ENCODE measurements at places on chromosomes 4 and X.

GRCh38 chr4:48109413-48110263, 24.4 kb downstream of the TXK start:
- DNase-seq: no peak

DNA sequence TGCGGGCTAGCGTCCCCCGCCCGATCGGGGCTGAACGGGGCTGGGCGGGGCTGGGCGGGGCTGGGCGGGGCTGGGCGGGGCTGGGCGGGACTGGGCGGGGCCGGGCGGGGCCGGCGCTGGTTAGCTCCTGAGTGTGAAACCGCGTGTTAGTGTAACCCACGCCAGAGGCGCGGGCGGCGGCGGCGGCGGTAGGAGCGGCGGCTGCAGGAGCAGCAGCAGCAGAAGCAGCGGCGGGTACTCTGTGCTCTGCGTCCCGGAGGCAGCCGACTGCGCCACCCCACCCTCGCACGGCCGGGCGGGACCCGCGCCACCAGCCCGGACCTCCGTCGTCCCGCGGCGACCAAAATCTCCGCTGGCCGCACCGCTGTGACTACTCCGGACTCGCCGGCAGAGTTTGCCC, 128.1 kb downstream of the LAS1L start:
- DNase-seq: no peak

DNA sequence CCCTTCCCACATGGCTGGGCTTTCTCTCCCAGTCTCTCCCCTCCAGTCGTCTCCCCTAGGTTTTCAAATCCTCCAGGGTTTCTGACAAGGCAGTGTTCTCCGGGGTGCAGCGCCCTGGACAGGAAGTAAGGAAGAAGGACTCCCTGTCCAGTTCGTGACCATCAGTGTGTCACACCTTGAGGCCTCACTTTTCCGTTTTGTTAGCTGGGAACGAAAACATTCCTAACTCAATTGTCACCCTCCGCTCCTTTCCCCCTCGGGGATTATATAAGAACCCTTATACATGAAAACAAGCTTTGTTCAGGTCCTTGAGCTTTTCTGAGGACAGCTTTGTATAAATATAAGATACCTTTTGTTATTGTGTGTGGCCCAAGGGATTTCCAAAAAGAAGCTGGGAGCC, 92.1 kb downstream of the KDR start:
- DNase-seq: no peak

- no peak for DNase-seq
Measured at GRCh38 chr4:11585506-11585905, 156.8 kb upstream of the HS3ST1 start.

- no peak for DNase-seq
Measured at GRCh38 chr4:67465763-67466052, 79.6 kb downstream of the CENPC start.

GRCh38 chr4:182616476-182616875, 300.7 kb downstream of the DCTD start:
- DNase-seq: no peak

DNA sequence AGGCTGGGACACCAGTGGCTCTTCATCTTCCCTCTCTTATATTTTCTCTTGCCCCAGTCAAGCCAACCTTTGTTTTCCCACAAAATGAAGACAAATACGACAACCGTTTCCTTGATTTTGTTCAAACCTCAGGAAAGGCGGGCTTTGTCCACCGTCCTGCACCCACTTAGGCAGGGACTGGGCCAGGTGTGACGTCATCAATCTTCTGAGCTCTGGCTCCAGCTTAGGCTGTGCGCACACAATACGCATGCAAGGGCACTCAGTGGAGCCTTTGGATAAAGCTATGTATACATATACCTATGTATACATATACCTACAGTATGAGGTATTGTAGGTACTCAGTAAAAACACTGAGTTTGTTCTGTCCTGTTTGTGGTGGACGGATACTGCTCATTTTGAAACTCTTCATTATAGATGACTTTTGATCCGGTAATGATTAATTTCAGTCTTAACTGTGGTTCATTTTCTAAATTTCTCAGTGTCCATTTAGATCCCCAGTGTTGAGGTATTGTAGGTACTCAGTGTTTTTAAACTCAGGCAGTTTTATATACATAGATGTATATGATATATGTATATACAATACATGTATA, 194.9 kb downstream of the MGST2 start:
- DNase-seq: no peak

- DNase-seq: no peak
Measured at GRCh38 chrX:13854003-13854402, 37.1 kb upstream of the GPM6B start.

DNA sequence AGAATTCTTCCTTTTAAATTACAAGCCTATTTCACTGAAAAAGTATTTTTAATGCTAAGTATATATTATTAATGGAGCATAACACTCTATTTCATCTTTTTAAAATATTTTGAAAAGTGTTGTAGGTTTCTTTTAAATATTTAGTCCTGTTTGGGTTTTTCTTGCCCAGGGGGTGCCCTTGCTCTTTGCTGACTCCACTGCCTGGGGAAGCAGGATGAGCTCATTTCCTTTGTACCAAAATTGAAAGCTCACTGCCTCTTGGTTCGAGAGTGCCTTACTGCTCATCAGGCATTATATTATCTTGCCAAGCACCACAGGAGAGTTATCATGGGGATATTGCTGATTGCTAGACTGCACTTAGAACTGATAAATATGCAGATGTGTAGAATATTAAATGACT, 819.2 kb downstream of the PCDH18 start:
- no peak for DNase-seq

DNA sequence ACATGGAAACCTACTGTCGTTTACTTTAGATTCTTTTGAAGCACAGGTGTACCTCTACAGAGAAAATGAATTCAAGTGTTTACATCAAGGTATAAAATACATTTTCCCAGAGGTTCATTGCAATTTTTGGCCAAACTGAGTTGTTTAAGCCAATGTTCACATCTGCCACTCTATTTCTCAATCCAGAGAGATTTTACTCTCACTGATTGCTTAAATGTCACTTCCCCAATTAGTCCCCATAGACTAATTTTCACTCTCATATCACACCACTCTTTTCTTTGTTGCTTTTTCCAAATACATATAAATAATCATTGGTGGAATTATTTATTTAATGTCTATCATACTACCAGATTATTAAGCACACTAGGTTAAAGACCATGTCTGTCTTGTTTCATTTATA, 271.8 kb downstream of the PPP3CA start:
- no peak for DNase-seq

DNA sequence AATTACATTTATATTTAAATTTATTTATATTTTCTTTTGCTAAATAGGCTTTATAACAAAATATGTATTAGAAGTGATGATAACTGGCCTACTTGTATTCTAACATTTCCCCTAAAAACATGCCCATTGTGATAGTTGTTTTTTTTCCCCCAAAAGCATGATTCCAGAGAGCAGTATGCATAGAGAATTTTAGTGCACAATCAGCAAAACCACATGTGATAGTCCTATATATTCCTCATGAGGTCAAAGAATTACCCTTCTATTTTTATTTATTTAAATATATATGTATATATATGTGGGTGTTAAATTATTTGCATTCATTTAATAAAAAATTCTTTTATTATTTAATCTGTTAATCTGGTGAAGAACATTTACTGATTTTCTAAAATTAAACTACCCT, 78.2 kb upstream of the TLL1 start:
- no peak for DNase-seq

GRCh38 chr4:121243485-121243884, 79.4 kb upstream of the TNIP3 start:
- no peak for DNase-seq

GRCh38 chr4:3082925-3083515, 8.5 kb downstream of the HTT start:
- DNase-seq: no peak

DNA sequence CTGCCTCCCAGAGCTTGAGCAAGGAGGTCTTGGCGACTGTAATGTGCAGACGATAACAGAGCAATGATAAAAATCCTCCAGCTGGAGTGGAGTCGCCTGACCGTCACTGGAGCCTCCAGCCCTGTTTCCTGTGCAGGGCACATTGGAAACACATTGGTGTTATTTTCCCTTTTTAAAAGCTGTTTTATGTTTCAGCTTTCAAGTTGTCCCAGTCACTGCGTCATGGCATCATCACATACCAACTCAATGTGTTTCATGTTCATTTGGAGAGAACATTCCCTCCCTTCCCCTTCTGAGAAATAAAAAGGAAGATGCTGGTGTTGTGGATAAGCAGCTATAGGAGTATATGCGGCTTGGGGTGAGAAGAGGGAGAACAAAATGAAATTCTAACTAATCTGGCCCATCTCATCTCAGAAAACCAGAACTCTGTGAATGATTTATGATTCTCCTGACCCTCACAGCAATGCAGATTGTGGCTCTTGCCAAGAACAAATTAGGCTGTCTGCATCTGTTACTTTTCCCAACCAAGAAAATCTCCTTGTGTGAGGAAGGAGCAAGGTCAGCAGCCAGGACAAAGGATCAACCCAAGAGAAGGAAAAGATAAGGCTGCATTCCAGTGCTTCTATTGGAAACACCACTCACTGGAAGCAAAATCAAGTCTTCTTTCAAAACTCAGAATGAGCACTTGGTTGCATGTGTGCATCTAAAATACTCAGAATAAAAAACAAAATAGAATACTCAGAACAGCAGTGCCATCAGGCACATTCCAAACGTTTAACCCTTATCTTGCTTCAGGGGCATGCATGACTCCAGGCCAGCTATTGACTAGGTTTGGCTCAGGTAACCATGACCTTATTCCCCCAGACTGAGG, 134.4 kb downstream of the RASL11B start:
- no peak for DNase-seq

DNA sequence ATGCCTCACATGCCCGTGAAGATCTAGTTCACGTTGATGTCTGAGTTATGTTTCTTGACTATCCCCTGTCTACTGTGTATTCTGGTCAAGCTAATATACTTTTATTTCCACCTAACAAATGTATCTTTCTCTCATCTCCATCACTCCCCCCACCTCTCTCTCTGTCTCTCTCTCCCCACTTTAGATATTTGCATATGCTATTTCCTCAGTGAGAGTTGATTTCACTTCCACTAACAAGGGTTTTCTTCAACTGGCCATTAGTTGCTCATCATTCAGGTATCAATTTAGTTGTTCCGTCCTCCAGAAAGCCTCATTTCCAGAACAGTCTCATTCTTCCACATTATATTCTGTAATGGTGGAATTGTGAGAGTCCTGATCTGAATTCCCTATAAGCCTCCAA, 1777.8 kb upstream of the TENM3 start:
- no peak for DNase-seq

DNA sequence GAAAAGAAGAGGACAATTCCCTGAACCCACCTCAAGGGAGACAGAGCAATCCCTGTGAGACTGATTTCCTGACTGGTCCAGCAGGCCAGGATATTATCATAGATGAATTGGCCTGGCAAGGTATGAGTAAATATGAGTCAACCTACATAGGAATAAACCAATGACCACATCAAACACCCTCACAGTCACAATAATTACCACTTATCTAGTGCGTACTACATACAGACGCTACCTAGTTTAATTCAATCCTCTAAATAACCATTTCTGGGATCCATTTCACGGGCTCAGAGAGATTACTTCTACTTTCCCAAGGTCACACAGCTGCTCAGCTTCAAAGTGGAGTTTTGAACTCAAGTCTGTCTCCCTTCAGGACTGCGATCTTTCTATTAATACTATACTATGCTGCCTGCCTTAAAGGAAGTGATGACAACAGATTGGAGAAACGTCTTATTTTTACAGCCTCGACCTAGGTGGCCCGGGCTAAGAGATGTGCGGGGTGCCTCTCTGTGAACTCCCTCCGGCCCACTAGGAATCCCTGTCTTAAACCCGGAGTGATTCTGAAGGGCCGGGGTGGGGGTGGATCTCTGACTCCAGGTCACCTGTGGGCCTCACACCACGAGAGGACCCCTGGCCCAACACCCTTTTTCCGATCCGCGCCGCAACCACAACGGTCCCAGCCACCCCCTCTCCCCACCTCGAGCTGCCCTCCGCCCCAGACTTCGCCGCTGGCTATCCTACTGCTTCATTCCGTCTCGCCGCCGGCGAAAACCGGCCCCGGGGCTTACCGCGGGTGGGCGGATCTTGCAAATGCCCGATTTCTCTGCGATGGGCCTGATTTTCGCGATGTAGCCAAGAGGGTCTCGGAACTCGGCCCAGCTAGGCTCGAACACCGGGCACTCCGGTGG, 800 bp downstream of the KDM5C start:
- no peak for DNase-seq

- no peak for DNase-seq
Measured at GRCh38 chr4:6134612-6135220, 65.6 kb downstream of the JAKMIP1 start.

GRCh38 chrX:148024425-148025148, 43.5 kb downstream of the FMR1NB start:
- DNase-seq: no peak

GRCh38 chrX:7704205-7704604, 138.8 kb upstream of the VCX start:
- no peak for DNase-seq

DNA sequence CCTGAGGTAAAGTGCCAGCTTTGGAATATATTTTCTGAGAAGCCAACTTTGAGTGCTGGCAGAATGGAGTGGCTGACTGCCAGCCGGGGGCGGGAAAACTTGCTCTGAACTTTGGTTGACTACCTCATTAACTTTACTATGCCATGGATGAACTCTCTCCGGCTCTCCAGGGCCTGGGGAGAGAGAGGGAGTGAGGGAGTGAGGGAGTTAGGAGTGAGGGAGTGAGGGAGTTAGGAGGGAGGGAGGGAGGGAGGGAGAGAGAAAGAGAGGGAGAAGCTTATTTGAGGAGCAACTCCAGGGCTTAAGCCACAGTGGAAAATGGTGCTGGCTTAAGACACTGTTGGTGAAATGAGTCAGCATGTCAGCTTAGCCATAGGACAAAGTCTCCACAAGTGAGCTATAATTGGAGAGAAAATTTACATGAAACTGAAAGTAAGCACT, 280.9 kb upstream of the RPS6KA3 start:
- DNase-seq: no peak

DNA sequence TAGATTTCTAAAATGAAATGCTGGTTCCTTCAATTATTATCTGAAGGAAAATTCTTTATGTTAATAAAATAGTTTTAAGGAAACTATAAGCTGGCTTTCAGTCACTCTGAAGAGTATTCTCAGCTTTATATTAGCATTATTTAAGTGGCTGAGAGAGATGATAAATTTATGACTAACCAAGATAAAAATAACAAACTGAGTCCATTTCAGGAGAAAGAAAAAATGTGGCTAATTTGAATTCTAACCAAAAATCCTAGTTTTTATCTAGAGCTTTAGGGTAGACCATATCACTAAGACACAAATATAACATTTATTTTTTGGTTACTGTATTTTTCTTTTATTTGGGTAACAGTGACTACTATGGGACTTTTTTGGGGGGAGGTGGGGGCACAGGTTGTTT, 59.4 kb upstream of the NAP1L5 start:
- DNase-seq: no peak

GRCh38 chr4:62274782-62275181, 1074.7 kb downstream of the ADGRL3 start:
- DNase-seq: no peak

GRCh38 chr4:112172180-112172579, 26.9 kb downstream of the FAM241A start:
- no peak for DNase-seq

- DNase-seq: no peak
Measured at GRCh38 chr4:61934198-61934597, 734.1 kb downstream of the ADGRL3 start.

GRCh38 chr4:27101126-27101525, 240.5 kb downstream of the STIM2 start:
- DNase-seq: no peak

Data from NCI-H748 treated with DMSO at 0.1 percent for 48 hours (cell line).